Naive thymus-derived CD8-positive, alpha-beta T cell (primary cell): ENCODE measurements at places on chromosomes 6 and 20. TPM values are rescaled to one million over a fixed set of nuclear protein-coding genes. Genes with fewer than 3 reads are reported as not detected.

DNA sequence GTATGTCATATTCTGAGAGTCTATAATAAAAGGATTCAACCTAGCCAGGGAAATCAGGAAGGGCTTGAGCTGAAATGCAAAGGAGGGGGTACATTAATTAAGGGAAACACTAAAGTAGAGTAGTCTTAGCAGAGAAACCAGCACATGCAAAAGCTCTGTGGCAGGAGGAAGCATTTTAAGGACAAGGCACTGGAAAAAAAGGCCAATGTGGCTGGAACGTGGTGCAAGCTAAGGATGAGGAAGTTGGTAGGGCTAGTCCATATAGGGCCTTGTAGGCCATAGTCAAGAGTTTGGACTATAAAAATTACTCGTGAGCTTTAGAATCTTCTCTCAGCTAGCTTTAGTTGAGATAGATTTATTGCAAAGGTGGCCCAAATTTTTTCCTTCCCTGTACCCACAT, 75.2 kb upstream of the TOP1 start:
- no peaks in the 10 kb centered on the region for H3K36me3 ChIP-seq
- no peak overlapping the region for H3K27ac ChIP-seq
- no peak for DNase-seq
- no peaks in the 10 kb centered on the region for H3K4me1 ChIP-seq
- H3K4me3 ChIP-seq, result no peak overlapping the region
- peaks cover 2% of the 10 kb centered on the region for H3K27me3 ChIP-seq

DNA sequence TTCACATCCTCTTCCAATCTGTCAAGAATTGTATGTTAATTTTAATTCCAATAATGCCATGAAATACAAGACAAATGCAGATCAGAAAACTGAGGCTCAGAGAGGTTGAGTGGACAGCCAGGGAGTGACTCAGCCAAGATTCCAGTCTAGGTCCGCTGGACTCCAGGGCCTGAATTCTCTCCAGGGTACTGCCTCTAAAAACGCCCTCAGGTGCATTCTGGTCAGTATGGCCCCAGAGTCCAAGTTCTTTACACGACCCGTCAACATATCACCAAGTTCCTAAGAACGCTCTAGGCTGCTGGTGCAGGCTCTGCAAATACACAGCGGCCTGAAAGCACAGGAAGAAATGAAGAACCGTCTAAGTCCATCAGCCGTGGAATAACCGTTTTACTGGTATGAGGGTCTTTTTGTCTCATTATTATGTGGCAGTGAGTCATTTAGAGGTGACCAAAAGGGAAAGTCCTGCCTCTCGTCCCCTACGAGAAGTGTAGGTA, 709 bp upstream of the ASXL1 start:
- H3K4me3 ChIP-seq, result peak overlapping the region; percentile 96
- peaks cover 41% of the 10 kb centered on the region for H3K4me1 ChIP-seq
- peak overlapping the region; percentile 97 for H3K27ac ChIP-seq
- no peaks in the 10 kb centered on the region for H3K36me3 ChIP-seq

GRCh38 chr6:122722746-122723145, 56.8 kb upstream of the FABP7 start:
- H3K27ac ChIP-seq, result no peak overlapping the region
- no peak for DNase-seq
- no peaks in the 10 kb centered on the region for H3K36me3 ChIP-seq
- H3K4me3 ChIP-seq, result no peak overlapping the region

GRCh38 chr6:167820681-167821080, 6.0 kb upstream of the AFDN start:
- H3K27me3 ChIP-seq, result peaks cover 52% of the 10 kb centered on the region
- H3K4me1 ChIP-seq, result peaks cover 11% of the 10 kb centered on the region
- H3K36me3 ChIP-seq, result peaks cover 2% of the 10 kb centered on the region
- H3K4me3 ChIP-seq, result no peak overlapping the region
- no peak for DNase-seq
- H3K27ac ChIP-seq, result no peak overlapping the region

The CST3 gene
- 5.3 TPM for total RNA-seq

The PDE10A gene
- total RNA-seq, result not detected

DNA sequence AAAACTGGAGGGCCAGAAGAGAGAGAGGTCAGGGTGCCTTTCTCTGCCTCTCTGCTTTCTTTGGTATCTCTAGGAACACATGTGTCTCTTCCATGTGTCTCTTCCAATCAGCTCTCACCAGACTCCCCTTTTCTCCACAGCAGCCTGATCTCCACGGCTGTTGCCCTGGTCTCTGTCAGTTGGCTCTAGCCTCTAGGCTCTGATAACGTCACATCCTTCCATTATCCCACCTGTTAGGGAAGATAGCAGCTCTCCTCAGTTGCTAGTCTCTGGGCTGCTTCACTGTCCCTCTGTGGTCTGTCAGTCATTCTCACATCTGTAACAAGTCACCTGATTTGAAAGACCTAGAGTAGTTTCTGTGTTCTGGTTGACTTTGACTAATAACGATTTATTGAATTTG, 80.2 kb downstream of the PLCB4 start:
- H3K36me3 ChIP-seq, result peaks cover 6% of the 10 kb centered on the region
- no peak for DNase-seq
- no peaks in the 10 kb centered on the region for H3K27me3 ChIP-seq
- H3K4me1 ChIP-seq, result no peaks in the 10 kb centered on the region
- no peak overlapping the region for H3K4me3 ChIP-seq

DNA sequence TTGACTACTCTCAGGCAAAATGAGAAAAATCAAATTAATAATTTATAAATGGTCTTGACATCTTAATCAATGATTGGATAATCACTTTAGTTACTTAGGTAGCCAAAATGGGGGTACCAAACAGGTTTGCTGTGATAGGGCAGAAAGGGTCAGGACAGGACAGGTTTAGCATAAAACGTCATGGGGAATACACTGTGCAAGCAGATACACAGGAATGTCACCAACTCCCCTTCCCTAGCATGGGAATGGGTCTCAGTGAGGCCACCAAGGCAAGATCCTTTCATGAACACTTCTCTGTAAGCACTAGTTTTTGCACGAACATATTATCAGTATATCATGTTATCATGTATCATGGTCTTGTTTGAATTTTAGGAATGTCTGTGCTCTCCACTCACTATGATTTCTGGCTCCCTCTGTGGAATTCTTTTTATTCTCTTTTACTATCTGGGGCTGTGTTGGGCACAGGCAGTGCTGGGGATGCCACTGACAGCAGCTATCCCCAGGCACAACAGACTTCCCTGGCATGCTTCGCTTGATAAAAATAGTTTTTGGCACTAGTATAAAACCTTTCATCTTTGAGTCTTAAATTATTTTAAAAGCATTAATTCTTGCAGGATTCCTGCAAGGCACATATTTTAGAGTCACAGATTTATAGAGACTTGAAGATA, 18.3 kb downstream of the PTCHD4 start:
- no peak overlapping the region for H3K4me3 ChIP-seq
- H3K27me3 ChIP-seq, result no peaks in the 10 kb centered on the region
- no peak for DNase-seq
- no peaks in the 10 kb centered on the region for H3K4me1 ChIP-seq

The TRIM31 gene
- total RNA-seq, result not detected

The SEL1L2 gene
- not detected for total RNA-seq

The SAMD5 gene
- total RNA-seq, result not detected

The SLCO4A1 gene
- total RNA-seq, result 1.4 TPM

DNA sequence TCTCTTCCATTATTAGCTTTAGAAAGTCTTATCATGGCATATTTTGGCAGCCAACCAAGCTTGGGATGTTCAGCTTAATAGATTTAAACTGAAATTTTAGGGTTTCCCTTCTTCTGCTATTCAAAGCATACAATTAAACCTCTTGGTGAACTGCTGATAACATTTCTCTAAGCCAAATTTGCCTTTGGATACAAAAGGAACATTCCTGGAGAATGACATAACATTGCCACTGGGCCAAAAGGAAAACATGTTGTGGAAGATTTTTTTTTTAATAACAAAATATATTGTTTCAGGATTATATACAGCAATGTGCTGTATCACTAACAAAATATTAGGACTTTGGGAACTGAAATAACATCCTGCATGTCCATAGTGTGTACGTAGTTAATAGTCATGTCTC, 215.1 kb upstream of the TBX18 start:
- H3K4me1 ChIP-seq, result no peaks in the 10 kb centered on the region
- H3K27ac ChIP-seq, result no peak overlapping the region
- no peaks in the 10 kb centered on the region for H3K27me3 ChIP-seq
- no peaks in the 10 kb centered on the region for H3K36me3 ChIP-seq
- DNase-seq, result no peak
- no peak overlapping the region for H3K4me3 ChIP-seq

DNA sequence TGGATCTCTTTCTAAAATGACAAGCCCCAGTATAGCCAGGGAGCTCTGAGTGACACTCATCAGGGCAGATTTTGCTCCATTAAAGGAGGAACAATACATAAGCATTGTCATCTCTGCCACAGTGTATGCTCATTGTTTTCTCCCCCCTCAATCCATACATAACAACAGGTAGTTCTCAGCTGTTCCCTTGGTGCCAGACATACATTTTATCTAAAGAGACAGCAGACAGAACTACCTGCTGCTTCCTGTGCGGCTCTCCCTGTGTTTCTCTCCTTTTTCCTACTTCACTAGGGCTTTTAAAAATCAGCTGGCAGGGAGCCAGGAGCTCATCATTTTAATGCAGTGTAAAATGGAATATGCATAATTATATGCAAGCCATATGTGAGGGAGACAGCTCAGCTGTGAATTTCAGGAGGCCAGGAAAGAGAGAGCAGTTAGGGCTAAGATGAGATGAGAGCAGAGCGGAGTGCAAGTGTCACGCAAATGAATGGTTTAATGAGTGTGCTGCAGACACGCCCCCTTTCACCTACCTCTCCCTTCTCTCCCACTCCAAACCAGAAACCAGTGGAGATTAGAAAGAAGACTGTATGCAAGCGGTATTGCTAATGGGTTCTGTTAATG, 96.0 kb downstream of the SOBP start:
- no peak for DNase-seq
- H3K27ac ChIP-seq, result no peak overlapping the region
- H3K27me3 ChIP-seq, result peaks cover 3% of the 10 kb centered on the region
- no peaks in the 10 kb centered on the region for H3K4me1 ChIP-seq

- peak overlapping the region; percentile 94 for H3K27ac ChIP-seq
- H3K4me1 ChIP-seq, result peaks cover 15% of the 10 kb centered on the region
- peak overlapping the region; percentile 96 for H3K4me3 ChIP-seq
- no peaks in the 10 kb centered on the region for H3K36me3 ChIP-seq
These were observed 909 bp downstream of the DNAAF9 start for GRCh38 chr20:3406481-3407039.

- DNase-seq, result peak; percentile 51
- peaks cover 39% of the 10 kb centered on the region for H3K4me1 ChIP-seq
- H3K4me3 ChIP-seq, result peak overlapping the region; percentile 81
- H3K27ac ChIP-seq, result peak overlapping the region; percentile 89
- H3K36me3 ChIP-seq, result peaks cover 37% of the 10 kb centered on the region
These were observed 2.9 kb downstream of the NRN1 start for GRCh38 chr6:6003621-6004366.

The ZBTB12 gene
- 3.1 TPM for total RNA-seq

GRCh38 chr6:25971187-25971821, 8.7 kb downstream of the TRIM38 start:
- no peak overlapping the region for H3K4me3 ChIP-seq
- peaks cover 18% of the 10 kb centered on the region for H3K36me3 ChIP-seq
- H3K27me3 ChIP-seq, result no peaks in the 10 kb centered on the region
- peaks cover 55% of the 10 kb centered on the region for H3K4me1 ChIP-seq

The FRS3 gene
- total RNA-seq, result 7.5 TPM

DNA sequence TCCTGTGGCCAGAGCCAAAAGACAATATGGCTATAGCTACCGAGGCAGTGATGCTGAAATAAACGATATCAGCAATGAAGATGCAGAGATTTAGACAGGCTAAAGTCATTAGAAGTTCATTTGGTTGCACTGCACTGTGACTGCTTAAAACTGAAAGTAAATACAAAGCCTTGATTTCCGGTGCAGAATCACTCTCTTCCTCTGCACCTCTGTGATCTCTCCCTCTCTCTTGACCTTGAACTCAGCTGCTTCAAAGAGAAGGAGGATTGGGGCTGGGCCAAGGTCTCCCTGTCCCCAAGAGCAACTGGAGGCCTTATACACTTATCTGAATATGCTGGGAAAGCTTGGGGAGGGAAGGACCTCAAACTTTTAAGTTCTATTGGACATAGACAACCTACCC, 34.6 kb upstream of the SPACA1 start:
- H3K27ac ChIP-seq, result peak overlapping the region; percentile 73
- no peaks in the 10 kb centered on the region for H3K36me3 ChIP-seq
- no peak for DNase-seq
- H3K4me3 ChIP-seq, result peak overlapping the region; percentile 26
- peaks cover 14% of the 10 kb centered on the region for H3K4me1 ChIP-seq

The PNPLA1 gene
- total RNA-seq, result not detected

DNA sequence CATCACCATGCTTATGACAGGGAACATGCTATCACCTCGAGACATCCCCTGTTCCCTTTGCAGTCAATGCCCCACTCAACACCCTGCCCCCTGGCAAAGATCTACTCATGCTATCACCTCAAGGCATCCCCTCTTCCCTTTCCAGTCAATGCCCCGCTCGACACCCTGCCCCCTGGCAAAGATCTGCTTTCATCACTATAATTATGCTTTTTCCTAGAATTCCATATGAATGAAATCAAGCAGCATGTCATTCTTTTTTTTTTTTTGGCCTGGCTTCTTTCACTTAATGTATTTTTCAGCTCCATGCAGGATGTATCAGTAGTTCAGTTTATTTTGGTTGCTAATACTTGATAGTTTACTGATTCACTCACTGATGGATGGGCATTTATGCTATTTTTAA, 554.9 kb downstream of the CDH26 start:
- no peak overlapping the region for H3K27ac ChIP-seq
- no peaks in the 10 kb centered on the region for H3K4me1 ChIP-seq
- DNase-seq, result no peak

The LHFPL5 gene
- not detected for total RNA-seq

- no peaks in the 10 kb centered on the region for H3K27me3 ChIP-seq
- no peak overlapping the region for H3K4me3 ChIP-seq
- no peak overlapping the region for H3K27ac ChIP-seq
These were observed 7.7 kb upstream of the SEC63 start for GRCh38 chr6:107965746-107966145.

The DYNLT2 gene
- total RNA-seq, result 7.4 TPM

DNA sequence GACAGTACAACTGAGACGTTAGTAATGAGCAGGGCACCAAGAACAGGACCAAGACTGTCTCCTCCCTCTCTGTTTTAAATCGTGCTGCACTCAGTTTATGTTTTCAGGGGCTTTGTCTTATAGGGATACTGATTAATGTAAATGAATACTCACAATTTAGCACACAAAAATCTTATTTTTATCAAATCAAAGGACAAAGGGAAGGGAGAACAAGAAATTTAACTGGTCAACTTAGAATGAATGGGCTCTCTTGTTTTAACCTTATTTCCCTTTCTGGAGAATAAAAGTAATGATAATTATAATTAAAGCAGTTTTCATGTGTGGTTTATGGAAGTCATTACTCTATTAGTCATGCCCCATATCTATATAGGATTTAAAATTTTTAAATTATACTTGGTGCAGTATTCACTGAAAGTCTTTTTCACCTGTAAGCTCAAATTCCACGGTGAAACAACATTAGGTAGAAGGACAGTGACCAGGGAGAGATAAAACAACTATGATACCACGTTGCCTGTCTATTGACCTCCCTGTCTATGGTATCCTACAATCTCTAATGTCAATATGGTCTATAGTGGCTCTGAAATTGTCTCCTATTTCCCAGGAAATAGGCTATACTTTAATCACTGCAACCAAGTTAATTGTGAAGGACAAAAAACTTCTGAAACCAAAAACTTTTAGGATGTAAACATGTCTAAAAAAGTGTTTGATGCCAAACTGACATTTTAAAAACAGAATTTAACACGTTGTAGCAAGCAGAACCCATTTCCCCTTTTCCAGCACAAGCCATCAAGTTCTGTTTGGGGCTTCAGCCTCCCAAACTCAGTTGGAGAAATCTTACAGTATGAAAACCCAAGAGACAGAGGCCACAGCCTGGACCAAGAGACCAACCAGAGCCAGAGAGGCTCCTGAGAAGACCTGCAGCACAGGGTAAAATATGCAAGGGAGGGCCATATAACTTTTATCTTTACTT, 15.0 kb downstream of the ELOVL5 start:
- peaks cover 76% of the 10 kb centered on the region for H3K4me1 ChIP-seq
- peaks cover 2% of the 10 kb centered on the region for H3K36me3 ChIP-seq
- no peaks in the 10 kb centered on the region for H3K27me3 ChIP-seq
- H3K4me3 ChIP-seq, result peak overlapping the region; percentile 58
